ENCODE measurements at places on chromosomes 1 and 21.

GRCh38 chr1:68490046-68490651 is 6.7 kb downstream of the DEPDC1 start:
- no peak for DNase-seq

DNA sequence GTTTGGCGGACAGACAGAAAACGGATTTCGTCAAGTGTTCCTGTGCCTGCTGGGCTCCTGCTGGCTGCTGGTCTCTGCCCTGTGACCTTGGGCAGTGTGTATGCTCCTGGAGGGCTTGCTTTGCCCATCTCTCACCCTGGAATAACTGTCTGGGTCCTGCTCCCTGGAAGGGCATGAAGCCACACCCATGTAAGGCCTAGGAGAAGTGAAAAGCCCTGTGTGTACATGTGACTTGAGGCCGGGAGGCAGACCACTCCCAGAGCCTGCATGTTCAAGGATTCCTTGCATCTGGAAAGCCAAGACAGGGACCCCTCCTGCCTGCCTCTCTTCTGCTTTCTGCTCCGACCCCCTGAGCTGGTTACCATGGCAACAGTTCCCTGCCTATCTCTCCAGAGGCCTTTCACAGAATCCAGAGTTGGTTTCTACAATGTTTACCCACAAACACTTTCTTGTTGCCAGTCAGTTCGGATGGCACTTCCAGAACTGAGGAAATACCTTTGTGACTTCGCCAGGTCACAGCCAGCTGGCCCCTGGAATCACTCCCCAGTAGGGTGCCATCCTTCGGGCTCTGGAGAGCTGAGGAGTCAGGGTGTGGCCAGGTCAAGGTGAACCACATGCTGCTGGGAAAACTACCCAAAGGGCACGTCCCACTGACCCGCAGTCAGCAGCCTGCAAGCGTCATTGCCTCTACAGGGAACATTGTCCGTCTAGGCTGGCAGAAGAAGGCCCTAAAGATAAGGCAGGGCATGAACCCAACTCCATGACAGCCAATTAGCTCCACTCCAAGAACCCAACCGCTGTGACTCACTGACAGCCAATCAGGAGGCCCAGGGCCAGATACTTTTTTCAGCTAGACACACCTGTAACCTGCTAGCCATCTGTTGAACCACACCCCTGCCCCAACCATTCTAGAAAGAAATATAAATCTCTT is 14.7 kb upstream of the GPR37L1 start:
- no peak for DNase-seq

DNA sequence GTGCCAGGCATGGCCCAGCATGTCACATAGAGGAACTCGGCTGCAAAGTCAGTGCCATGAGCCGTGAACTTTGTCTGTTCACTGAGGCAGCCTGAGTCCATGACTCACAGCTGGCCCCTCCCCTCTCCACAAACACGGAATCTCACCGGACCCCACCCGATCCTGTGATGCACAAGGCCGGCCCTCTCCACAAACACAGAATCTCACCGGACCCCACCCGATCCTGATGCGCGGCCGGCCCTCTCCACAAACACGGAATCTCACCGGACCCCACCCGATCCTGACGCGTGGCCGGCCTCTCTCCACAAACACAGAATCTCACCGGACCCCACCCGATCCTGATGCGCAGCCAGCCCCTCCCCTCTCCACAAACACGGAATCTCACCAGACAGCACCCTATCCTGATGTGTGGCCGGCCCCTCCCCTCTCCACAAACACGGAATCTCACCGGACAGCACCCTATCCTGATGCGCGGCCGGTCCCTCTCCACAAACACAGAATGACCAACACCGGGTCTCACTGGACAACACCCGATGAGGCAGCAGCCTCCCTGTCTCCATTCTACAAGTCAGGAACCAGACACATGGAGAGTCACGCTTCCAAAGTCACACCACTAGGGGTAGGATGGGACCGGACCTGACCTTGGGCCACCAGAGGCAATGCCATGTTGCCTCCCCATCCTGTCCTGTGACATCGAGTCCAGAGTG is 39.6 kb upstream of the GPR153 start:
- DNase-seq: no peak

DNA sequence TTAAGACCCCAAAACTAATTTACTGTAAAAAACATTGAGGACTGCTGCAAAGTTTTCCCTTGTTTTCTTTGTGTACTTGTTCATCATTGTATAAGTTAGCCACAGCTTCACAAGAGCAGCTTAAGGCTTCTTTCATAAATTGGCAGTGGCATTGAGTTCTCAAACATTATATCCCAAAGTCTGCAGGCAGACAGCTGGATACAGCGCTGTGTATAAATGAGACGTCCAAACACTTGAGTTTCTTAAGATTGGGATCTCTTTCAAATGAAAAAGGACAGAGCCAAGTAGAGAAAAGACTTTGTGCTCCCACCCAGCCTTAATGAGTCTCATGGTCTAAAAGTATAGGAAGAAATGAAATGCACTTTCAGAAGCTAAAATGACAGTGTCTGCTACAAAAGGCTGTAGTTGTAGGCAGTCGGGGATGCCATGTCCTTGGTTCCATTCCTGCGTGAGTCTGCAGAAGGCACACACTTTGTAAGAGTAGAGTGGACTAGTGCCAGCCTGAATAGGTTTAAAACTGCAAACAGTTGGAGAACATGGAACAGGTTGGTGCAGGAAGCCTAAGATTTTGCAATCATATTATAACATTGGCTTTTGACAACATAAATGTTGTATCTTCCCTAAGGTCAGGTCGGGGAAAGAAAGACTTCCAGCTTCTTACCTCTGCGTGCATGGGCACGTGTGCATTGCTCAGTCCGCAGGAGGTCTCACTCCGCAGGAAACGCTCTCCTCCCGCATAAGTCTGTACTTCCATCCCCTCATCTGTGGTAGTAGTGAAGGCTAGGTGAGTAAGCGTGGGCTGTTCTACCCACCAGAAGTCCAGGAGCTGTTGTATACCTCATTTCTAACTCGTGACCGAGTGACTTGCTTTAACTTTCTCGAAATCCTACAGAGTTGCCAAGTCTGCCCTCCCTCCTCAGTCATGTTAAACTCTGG is 94.4 kb downstream of the CD247 start:
- DNase-seq: no peak

GRCh38 chr1:46452931-46453325 is 36.7 kb upstream of the DMBX1 start:
- no peak for DNase-seq
